Natural killer cell treated with Interleukin-12 subunit alpha and Interleukin-12 subunit beta and Interleukin-15 and Interleukin-18, amount 100 ng/mL, for 72 hours (primary cell): ENCODE measurements at places on chromosomes 11 and 22. TPM values are rescaled to one million over a fixed set of nuclear protein-coding genes. Genes with fewer than 3 reads are reported as not detected.
A peak's percentile ranks its signal among the peaks of the same experiment; 100 is the strongest.

The PRG3 gene
- not detected for total RNA-seq

The INPP5J gene
- total RNA-seq, result 0.19 TPM

The MN1 gene
- 2.5 TPM for total RNA-seq

The NXPE1 gene
- not detected for total RNA-seq

The CPT1A gene
- 26.7 TPM for total RNA-seq

The APOL1 gene
- 42.2 TPM for total RNA-seq

The PRODH gene
- total RNA-seq, result not detected

The F2 gene
- not detected for total RNA-seq

DNA sequence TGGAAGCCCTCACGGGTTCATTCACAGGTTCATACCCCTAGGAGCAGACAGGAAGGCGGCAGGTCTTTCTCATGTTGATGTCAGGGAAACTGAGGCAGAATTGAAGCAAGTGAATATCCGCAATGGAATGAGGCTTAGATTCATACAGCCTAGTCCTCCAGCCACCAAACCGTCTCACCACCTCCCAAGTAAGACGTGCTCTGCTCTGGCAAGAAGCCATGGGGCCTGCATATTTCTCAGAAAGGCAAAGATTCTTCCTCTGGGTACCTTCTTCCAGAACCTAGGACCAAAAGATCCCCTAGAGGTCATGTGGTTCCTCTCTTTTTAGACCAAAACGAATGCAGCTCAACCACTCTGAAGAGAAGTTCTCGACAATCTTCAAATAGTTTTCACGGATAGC lies 1.7 kb downstream of the AP1B1 start:
- H3K4me1 ChIP-seq, result peaks cover 30% of the 10 kb centered on the region
- H3K27me3 ChIP-seq, result no peaks in the 10 kb centered on the region
- peak overlapping the region; percentile 88 for H3K4me3 ChIP-seq
- no peak for DNase-seq

GRCh38 chr11:57428643-57429042 lies 1.7 kb upstream of the SLC43A3 start:
- H3K27me3 ChIP-seq, result no peaks in the 10 kb centered on the region
- no peak overlapping the region for H3K27ac ChIP-seq
- no peak for DNase-seq
- H3K4me1 ChIP-seq, result peaks cover 49% of the 10 kb centered on the region
- H3K4me3 ChIP-seq, result no peak overlapping the region

GRCh38 chr11:74288161-74288560 lies 23.3 kb downstream of the P4HA3 start:
- no peak for DNase-seq
- no peaks in the 10 kb centered on the region for H3K4me1 ChIP-seq
- H3K36me3 ChIP-seq, result no peaks in the 10 kb centered on the region
- H3K4me3 ChIP-seq, result no peak overlapping the region
- peaks cover 28% of the 10 kb centered on the region for H3K27me3 ChIP-seq

- no peaks in the 10 kb centered on the region for H3K27me3 ChIP-seq
- H3K4me3 ChIP-seq, result no peak overlapping the region
- no peak for DNase-seq
- H3K36me3 ChIP-seq, result no peaks in the 10 kb centered on the region
- no peak overlapping the region for H3K27ac ChIP-seq
- no peaks in the 10 kb centered on the region for H3K4me1 ChIP-seq
These were observed 75.0 kb upstream of the FGF3 start for GRCh38 chr11:69894181-69894611.

- no peaks in the 10 kb centered on the region for H3K36me3 ChIP-seq
- no peaks in the 10 kb centered on the region for H3K27me3 ChIP-seq
- H3K4me1 ChIP-seq, result peaks cover 85% of the 10 kb centered on the region
- peak overlapping the region; percentile 97 for H3K27ac ChIP-seq
- peak overlapping the region; percentile 83 for H3K4me3 ChIP-seq
These were observed 16.2 kb upstream of the CASTOR1 start for GRCh38 chr22:30305519-30305905.

- H3K27ac ChIP-seq, result no peak overlapping the region
- H3K36me3 ChIP-seq, result no peaks in the 10 kb centered on the region
- peak; percentile 76 for DNase-seq
- H3K27me3 ChIP-seq, result no peaks in the 10 kb centered on the region
- peaks cover 16% of the 10 kb centered on the region for H3K4me1 ChIP-seq
These were observed 55.5 kb downstream of the ABTB2 start for GRCh38 chr11:34302046-34302921.

- no peaks in the 10 kb centered on the region for H3K4me1 ChIP-seq
- no peak for DNase-seq
- no peaks in the 10 kb centered on the region for H3K36me3 ChIP-seq
- H3K27ac ChIP-seq, result no peak overlapping the region
- no peak overlapping the region for H3K4me3 ChIP-seq
These were observed 19.0 kb downstream of the TENM4 start for GRCh38 chr11:79421820-79422219.

- peaks cover 12% of the 10 kb centered on the region for H3K36me3 ChIP-seq
- no peaks in the 10 kb centered on the region for H3K4me1 ChIP-seq
- DNase-seq, result no peak
- peak overlapping the region; percentile 36 for H3K27ac ChIP-seq
These were observed 21.8 kb upstream of the CSF2RB start for GRCh38 chr22:36891646-36892045.

DNA sequence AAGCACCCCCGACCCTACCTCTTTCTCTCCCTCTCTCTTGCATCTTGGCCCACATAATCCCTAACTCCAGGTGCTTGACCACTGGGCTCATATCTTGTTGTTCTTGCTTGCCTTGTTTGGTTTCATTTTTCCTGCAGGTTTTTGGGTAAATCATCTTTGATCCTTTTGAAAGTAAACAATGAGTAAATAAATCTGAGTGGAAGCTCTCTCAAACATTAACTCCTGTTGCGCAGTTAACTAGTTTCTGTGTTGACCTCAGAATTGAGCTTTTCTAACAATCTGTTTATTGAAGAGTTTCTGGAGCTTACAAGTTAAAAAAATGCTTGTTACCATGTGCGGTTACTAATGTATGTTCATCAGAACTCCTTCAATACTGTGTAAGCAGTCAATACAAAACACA lies 38.8 kb upstream of the MICAL2 start:
- H3K36me3 ChIP-seq, result no peaks in the 10 kb centered on the region
- H3K4me1 ChIP-seq, result no peaks in the 10 kb centered on the region
- DNase-seq, result no peak
- no peak overlapping the region for H3K4me3 ChIP-seq
- H3K27ac ChIP-seq, result no peak overlapping the region

- no peaks in the 10 kb centered on the region for H3K36me3 ChIP-seq
- H3K27me3 ChIP-seq, result no peaks in the 10 kb centered on the region
- DNase-seq, result no peak
- H3K4me1 ChIP-seq, result no peaks in the 10 kb centered on the region
- H3K4me3 ChIP-seq, result no peak overlapping the region
- H3K27ac ChIP-seq, result no peak overlapping the region
These were observed 404.9 kb downstream of the NXPE2 start for GRCh38 chr11:115083144-115083806.

GRCh38 chr11:67576735-67577475 lies 6.7 kb upstream of the GSTP1 start:
- peaks cover 2% of the 10 kb centered on the region for H3K27me3 ChIP-seq
- peaks cover 18% of the 10 kb centered on the region for H3K4me1 ChIP-seq
- DNase-seq, result no peak
- H3K4me3 ChIP-seq, result no peak overlapping the region

DNA sequence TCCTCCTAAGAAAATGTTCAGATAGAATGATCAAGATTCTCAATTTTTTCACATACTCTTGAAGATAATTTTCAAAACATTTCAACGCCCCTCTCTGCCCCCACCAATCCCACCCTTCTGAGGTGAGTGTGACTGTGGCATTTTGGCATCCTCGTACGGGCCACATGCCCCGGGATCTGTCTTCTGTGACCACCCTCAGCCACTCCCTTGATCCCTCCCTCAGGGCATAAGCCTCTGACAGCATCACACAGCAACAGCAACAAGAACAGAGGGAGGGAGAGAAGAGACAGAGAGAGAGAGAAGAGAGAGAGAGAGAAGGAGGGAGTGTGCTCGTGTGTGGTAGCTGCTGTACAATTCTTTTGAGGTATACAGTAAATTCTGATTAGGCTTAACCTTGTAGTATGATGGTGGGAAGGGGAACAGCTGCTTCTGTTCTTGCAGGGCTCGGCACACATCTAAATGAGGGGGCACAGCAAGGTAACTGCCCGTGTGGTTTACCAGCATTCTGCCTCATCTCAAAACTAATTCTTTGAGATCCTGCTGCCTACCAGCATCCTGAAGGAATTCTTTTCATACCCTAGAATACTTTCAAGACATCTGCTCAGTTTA lies 21.4 kb downstream of the SCUBE2 start:
- H3K4me3 ChIP-seq, result no peak overlapping the region
- DNase-seq, result no peak
- no peaks in the 10 kb centered on the region for H3K4me1 ChIP-seq
- H3K27ac ChIP-seq, result no peak overlapping the region
- H3K27me3 ChIP-seq, result peaks cover 40% of the 10 kb centered on the region

DNA sequence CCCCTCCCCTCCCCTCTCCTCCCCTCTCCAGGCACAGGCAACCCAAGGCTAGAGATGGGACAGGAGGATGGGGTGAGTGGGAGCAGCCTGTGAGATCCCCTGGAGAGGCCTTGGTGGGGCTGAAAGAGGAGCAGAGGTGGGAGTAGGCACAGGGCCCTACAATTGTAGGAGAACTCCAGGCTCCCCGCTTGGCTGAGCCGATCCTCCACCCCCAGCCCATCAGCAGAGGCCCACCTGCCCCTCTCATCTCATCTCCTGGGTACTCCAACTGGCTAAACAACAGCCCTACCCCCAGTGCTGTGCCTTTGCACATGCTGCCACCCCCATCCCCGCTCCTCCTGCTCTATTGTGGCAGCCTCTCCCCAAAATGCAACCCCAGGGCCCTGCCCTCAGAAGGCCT lies 52.0 kb upstream of the A4GALT start:
- no peaks in the 10 kb centered on the region for H3K36me3 ChIP-seq
- H3K27ac ChIP-seq, result no peak overlapping the region
- H3K4me3 ChIP-seq, result no peak overlapping the region

DNA sequence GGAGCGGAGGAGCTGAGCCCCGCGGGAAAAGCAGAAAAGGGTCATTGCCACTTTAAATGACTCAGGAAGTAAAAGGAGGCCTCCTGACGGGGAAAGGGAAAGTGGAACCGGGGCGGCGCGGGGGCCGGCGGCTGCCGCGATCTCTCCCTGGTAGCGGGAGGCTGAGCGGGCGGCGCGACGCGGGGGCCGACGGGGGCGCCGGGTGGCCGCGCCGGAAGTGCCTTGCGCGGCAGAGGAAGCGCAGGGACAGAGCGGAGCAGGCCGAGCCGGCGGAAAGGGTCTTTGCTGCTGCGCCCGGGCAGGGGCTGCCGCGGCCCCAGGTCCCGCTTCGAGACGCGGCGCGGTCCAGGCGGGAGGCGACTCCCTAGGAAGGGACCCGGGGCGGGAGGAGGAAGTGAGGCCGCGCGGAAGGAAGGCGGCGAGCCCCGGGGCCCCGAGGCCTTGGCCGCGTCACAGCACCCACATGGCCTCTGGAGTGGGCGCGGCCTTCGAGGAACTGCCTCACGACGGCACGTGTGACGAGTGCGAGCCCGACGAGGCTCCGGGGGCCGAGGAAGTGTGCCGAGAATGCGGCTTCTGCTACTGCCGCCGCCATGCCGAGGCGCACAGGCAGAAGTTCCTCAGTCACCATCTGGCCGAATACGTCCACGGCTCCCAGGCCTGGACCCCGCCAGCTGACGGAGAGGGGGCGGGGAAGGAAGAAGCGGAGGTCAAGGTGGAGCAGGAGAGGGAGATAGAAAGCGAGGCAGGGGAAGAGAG lies at the start of gene TRIM44:
Gene TRIM44 (plus strand): TSS at position 127 of the 759 bp plus-strand sequence. CDS start 337 bp downstream, at position 464.
- peak within 1 kb of the TSS; percentile 95 for H3K4me3 ChIP-seq
- H3K36me3 ChIP-seq, result peaks cover 31% of the 10 kb centered on the region
- peak within 1 kb of the TSS; percentile 93 for H3K27ac ChIP-seq
- peaks cover 40% of the 10 kb centered on the region for H3K4me1 ChIP-seq
- peak; percentile 90 for DNase-seq

GRCh38 chr11:9459667-9460321 lies 1.0 kb upstream of the ZNF143 start:
- no peaks in the 10 kb centered on the region for H3K27me3 ChIP-seq
- H3K4me1 ChIP-seq, result peaks cover 32% of the 10 kb centered on the region
- DNase-seq, result no peak
- peak overlapping the region; percentile 99 for H3K27ac ChIP-seq
- H3K36me3 ChIP-seq, result peaks cover 6% of the 10 kb centered on the region

- H3K27me3 ChIP-seq, result peaks cover 13% of the 10 kb centered on the region
- no peaks in the 10 kb centered on the region for H3K36me3 ChIP-seq
- H3K27ac ChIP-seq, result no peak overlapping the region
- no peak overlapping the region for H3K4me3 ChIP-seq
These were observed 6.5 kb downstream of the OR4D6 start for GRCh38 chr11:59463190-59463641.

DNA sequence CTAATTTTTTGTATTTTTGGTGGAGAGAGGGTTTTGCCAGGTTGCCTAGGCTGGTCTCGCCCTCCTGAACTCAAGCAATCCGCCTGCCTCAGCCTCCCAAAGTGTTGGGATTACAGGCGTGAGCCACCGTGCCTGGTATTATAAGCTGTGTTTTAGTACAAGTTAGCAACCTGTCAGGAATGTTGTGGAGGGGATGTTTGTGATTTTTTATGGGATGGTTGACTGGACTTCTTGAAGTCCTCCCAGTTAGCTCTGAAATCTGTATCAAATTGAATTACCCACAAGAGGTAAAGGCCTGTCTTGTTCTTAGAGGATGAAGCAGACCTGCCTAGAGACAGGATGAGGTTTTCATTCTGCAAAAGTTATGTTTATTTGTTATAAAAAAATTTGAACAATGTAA lies 34.1 kb upstream of the IL18BP start:
- no peak overlapping the region for H3K27ac ChIP-seq
- no peak for DNase-seq
- H3K4me1 ChIP-seq, result peaks cover 15% of the 10 kb centered on the region
- H3K27me3 ChIP-seq, result no peaks in the 10 kb centered on the region

- H3K36me3 ChIP-seq, result no peaks in the 10 kb centered on the region
- H3K27ac ChIP-seq, result no peak overlapping the region
- H3K4me3 ChIP-seq, result no peak overlapping the region
- H3K4me1 ChIP-seq, result no peaks in the 10 kb centered on the region
- no peak for DNase-seq
These were observed 1248.0 kb upstream of the CNTN5 start for GRCh38 chr11:97772705-97773104.

- no peak for DNase-seq
- peak overlapping the region; percentile 70 for H3K27ac ChIP-seq
- H3K27me3 ChIP-seq, result peaks cover 17% of the 10 kb centered on the region
- peaks cover 7% of the 10 kb centered on the region for H3K4me1 ChIP-seq
These were observed 574.7 kb downstream of the TBC1D22A start for GRCh38 chr22:47337161-47337621.

- H3K27me3 ChIP-seq, result no peaks in the 10 kb centered on the region
- peak overlapping the region; percentile 59 for H3K27ac ChIP-seq
- DNase-seq, result no peak
- peaks cover 13% of the 10 kb centered on the region for H3K4me1 ChIP-seq
- peaks cover 6% of the 10 kb centered on the region for H3K36me3 ChIP-seq
These were observed 7.0 kb downstream of the HPS5 start for GRCh38 chr11:18314784-18315523.

DNA sequence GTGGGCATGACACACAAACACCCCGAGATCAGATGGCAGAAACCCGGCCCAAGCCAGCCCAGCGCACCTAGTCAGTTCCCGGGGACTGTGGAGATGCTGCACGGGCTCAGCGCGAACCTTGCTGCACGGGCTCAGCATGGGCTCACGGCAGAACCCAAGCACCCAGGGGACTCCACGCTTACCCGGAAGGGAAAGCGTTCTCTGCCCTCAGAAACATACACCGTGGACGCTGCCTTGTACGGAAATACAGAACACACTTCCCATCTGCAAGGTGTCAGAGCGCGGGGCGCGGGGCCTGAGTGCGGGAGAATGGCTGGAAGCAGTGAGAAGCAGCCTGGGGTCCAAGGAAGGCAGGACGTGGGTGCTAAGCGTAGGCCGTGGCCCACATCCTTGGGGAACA lies 319.9 kb downstream of the NTM start:
- DNase-seq, result no peak
- H3K4me1 ChIP-seq, result peaks cover 8% of the 10 kb centered on the region
- H3K27me3 ChIP-seq, result peaks cover 21% of the 10 kb centered on the region
